ENCODE measurements at places on chromosomes 4 and X. TPM values are rescaled to one million over a fixed set of nuclear protein-coding genes. Genes with fewer than 3 reads are reported as not detected.
A peak's percentile ranks its signal among the peaks of the same experiment; 100 is the strongest.

- DNase-seq, result no peak
Measured at GRCh38 chr4:168656946-168657473, 160.2 kb downstream of the PALLD start.

DNA sequence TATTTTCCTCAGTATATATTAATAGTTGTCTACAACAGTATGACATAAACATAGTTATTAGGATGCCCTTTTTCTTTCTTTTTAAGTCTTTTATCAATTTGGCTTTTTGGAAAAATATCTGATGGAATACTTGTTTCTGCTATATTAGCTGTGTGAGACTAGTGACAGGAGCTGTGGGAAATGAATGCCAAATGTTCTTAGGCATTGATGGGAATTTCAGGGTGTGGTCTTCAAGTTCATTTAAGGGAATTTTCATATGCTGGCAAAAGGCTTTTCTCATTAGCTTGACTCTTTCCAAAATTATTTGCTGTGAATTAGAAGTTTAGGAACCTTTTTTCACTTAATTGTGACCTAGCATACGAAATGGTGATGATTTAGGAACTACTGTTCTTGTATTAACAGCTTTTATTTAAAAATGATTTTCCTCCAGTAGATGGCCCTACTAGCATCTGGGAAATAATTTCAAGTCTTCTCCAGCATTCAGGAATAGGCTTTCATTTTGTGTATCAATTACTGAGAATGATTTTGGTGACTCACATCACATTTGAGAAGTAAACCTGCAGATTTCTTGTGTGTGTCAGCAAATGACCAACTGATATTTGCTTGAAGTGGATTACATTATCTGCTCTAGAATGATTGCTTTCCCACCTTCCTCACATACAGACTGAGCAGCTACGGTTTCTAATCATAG lies 70.9 kb downstream of the HTT start:
- no peak for DNase-seq

GRCh38 chr4:164706675-164707074 lies 47.3 kb upstream of the SMIM31 start:
- DNase-seq, result no peak

GRCh38 chr4:31236020-31236638 lies 516.0 kb downstream of the PCDH7 start:
- DNase-seq, result no peak

DNA sequence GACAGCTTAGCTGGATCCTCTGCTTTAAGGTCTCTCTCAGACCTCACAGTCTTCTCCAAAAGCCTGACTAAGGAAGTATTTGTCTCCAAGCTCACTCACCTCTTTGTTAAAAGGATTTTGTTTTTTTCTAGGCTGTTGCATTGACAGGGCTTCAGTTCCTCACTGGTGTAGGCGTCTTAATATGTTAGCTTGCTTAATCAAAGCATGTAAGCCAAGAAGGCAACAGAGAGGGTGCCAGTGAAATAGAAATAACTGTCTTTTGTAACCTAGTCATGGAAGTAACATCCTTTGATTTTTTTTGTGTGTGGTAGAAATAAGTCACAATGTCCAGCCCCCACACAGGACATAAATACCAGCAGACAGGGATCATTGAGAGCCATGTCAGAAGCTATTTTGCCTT lies 58.8 kb downstream of the FIP1L1 start:
- no peak for DNase-seq

DNA sequence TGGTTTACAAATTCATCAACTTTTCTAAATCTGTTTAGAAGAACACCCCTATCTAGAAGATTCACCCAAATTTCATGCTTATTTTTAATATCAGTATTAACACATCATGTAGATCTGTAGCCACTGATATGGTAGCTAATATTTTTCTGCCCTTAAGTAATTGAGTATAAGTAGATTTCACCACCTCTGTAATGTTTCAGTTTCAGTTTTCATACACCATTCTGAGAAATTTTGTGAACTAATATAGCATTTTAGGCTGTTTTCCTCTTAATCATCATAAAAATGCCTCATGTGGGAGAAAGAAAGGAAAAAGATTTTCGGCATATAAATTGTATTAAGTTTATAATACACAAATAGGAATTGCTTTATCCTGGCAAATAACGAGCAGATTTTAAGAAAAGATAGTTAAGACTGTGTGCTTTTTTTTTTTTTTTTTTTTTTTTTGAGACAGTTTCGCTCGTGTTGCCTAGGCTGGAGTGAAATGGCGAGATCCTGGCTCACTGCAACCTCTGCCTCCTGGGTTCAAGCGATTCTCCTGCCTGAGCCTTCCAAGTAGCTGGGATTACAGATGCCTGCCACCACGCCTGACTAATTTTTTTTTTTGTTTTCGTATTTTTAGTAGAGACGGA lies 21.4 kb upstream of the RBPJ start:
- DNase-seq, result no peak

DNA sequence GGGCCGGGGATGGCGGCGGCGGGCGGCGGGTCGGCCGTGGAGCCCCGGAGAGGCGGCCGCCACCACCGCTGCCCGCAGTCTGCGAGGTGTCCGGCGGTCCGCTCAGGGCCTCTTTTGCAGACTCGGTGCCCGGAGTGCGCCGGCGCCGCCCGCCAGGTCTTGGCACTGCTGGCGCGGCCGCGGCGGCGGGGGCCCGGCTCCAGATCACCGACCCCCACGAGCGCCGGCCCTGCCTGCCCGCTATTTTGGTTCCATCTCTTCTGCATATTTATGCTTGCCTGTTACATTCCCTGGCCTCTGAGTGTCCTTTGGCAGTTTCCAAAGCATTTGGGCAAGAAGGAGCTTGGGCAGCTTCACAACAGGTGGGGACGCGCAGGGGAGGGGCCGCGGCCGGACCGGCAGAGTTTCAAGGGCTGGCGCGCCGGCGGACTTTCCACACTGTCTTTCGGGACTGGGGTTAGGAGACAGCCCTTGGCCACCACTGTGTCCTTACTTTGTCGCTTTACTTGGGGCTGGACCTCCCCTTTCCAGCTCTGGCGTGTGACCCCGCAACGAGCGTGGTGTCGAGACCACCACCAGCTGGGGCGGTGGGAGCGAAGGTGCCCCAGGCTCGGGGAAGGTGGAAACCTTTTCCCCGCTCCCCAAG lies 668 bp upstream of the TAPT1 start:
- peak; percentile 74 for DNase-seq

Gene APBB2
- total RNA-seq, result 23.9 TPM

Gene CXCL1
- total RNA-seq, result 3.0 TPM

Gene CACNA1F
- 0.47 TPM for total RNA-seq
